ENCODE measurements at places on chromosomes 7 and 10.
A peak's percentile ranks its signal among the peaks of the same experiment; 100 is the strongest.

DNA sequence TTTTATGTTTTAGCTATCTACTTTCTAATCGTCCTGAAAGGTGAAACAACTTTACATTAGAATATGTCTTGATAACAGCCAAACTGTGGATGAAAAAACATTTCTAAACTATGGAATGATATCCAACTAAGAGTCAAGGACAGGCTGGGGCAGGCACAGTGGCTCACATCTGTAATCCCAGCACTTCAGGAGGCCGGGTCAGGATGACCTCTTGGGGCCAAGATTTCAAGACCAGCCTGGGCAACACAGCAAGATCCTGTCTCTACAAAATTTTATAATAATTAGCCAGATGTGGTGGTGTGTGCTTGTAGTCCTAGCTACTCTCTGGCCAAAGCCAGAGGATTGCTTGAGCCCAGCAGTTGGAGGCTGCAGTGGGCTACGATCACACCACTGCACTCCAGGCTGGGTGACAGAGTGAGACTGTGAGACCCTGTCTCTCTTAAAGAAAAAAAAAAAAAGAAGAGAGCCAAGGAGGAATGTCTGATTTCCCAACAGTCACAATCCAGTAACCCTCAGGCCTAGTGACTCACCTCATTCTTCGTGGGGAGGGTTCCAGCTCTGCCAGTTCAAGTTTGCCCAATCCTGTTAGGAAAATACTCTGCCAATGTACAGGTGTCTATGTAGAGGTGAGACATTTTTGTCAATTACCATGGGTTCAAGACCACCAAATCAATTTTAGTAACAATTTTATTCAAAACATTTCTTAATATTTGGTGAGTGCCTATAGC, 14.6 kb upstream of the FZD1 start:
- DNase-seq: no peak

DNA sequence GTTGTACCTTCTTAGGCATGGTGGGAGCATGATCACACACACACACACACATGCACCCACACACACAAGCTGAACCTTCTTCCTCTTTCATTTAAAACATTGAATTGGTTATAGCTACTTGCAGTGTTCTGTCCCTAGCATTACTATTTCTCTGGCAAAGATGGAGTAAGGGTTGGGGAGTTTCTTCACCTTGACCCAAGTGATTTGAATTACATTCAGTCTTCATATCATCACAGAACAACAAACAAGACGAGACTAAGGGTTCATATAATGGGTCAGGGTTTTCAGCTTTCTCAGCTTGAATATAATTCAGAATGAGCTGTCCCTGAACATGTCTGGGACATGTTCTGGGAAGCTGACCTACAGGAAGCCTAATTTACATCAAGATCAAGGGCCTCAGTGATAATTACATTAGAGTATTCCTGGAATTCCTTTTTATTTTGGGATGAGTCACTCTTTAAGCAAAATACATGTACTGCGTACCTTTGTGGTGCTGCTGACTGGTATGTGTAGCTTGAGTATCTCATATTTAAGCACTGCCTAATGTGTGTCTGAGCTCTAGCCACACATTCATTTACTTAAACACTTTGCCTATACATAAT, 213.5 kb upstream of the TMEM229A start:
- DNase-seq: no peak

DNA sequence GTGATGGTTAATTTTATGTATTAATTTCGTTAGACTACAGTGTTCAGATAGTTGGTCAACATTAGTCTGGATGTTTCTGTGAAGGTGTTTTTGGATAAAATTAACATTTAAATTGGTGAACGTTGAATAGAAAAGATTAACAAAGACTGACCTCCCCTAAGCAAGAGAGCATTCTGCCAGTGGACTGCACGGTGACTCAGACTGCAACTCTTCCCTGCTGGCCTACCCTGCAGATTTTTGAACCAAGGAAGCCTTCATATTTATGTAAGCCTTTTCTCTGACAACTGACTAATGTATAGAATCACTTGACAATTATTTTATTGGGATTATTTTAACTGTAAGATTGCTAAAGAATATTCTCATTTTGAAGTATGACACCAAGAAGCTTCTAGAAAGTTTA, 7.9 kb upstream of the ZNF248 start:
- DNase-seq: no peak

GRCh38 chr7:34761627-34762026, 103.6 kb downstream of the NPSR1 start:
- DNase-seq: no peak

GRCh38 chr7:20241194-20241910, 24.2 kb upstream of the MACC1 start:
- DNase-seq: peak; percentile 74

- DNase-seq: no peak
Observed at GRCh38 chr10:9734218-9734617, 1283.5 kb upstream of the CELF2 start.

DNA sequence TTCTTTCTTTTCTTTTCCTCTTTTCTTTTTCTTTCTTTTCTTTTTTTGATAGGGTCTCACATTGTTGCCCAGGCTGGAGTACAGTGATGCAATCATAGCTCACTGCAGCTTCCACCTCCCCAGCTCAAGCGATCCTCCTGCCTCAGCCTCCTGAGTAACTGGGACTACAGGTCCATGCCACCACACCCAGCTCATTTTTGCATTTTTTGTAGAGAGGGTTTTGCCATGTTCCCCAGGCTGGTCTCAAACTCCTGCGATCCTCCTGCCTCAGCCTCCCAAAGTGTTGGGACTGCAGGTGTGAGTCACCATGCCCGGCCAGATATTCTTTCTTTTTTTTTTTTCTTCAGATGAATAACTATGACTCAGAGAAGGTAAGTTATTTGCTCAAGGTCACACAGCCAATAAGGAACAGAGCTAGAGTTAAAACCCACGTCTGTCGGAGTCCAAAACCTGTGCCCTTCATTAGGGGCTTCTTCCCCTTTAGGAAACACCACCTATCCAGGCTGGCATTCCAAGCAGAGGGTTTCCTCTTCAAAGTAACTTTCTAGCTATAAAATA, 28.1 kb upstream of the DNMBP start:
- no peak for DNase-seq

GRCh38 chr7:90298145-90299038, 22.7 kb downstream of the FAM237B start:
- peak; percentile 15 for DNase-seq

DNA sequence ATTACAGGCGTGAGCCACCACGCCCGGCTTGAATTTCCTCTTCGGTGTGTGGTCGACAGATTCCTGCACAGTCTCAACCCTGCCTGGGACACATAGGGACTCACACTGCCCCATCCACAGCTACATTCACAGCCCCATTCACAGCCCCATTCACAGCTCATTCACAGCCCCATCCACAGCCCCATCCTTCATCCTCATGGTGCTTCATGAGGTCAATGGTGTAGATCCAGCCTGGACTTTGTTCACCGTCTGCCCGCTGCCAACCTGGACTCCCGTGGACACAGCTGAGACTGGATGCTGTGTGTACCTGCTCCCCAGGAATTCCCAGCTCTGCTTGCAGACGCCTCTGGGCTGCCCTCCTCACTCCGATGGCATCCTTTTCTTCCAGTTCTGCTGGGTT, 5.2 kb downstream of the IDI2 start:
- no peak for DNase-seq

GRCh38 chr10:105010411-105011121, 369.5 kb downstream of the SORCS3 start:
- DNase-seq: no peak

DNA sequence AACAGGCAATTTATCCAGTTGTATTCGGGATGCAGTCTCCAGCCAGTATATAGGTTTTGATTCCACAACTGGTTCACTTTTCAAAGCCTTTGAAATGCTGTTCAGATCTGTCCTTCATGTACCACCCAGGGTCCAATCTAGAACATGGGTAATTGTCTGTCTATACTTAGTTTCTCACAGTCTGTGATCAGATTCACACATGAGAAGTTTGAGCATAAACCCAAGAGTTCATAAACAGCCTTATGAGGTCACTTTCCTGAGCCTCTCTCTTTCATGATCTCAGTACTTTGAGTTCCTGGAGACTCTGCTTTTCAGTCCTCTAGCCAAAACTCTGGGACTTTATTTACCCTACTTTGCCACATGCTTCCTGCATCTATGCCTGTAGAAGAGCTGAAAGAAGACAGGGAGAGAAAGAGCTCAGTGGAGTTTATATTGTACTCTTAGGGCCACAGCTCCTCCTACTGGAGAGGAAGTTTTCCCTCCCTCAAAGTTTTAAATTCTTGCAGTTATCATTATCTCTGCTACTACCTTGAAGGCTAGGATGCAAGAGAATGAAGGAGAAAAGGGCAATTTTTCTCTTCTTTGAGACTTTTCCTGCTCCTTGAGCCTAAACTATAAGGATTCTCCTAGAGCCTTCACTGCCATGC, 172.0 kb downstream of the ZEB1 start:
- DNase-seq: no peak

DNA sequence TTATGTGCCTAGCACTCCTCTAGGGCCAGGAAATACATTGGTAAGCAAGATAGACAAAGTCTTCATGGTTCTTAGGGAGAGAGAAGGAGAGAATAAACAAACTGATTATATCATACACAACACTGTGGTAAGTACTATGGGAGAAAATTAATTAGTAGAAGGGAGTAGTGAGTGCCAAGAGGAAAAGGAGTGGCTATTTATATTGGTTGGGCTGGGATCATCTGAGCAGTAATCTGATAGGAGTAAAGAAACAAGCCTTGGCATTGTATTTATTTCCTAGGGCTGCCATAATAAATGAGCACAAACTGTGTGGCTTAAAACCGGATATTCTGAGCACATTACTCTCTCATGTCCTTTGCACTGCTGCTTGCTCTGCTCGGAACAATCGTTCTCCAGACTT, 158.1 kb upstream of the PHF14 start:
- peak; percentile 46 for DNase-seq

GRCh38 chr7:372932-373791, 83.2 kb downstream of the FOXL3 start:
- DNase-seq: no peak

DNA sequence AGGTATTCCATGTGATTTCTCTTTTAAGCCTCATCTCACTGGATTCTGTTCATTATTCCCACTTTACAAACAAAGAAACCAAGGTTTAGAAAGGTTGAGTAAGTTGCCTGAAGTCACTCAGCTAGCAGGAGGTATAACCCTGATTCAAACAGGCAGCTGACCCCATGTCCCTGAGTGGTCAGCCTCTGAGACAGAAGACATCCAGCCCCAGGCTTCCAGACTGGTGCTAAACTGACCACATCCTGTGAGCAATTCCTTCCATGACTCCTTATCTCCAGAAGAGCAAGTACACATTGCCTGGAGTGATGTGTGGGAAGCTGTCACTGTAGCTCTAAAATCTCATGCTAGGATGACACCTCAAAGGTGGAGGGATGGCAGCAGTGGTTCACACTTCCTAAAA, 3.7 kb downstream of the PLPP4 start:
- DNase-seq: no peak

DNA sequence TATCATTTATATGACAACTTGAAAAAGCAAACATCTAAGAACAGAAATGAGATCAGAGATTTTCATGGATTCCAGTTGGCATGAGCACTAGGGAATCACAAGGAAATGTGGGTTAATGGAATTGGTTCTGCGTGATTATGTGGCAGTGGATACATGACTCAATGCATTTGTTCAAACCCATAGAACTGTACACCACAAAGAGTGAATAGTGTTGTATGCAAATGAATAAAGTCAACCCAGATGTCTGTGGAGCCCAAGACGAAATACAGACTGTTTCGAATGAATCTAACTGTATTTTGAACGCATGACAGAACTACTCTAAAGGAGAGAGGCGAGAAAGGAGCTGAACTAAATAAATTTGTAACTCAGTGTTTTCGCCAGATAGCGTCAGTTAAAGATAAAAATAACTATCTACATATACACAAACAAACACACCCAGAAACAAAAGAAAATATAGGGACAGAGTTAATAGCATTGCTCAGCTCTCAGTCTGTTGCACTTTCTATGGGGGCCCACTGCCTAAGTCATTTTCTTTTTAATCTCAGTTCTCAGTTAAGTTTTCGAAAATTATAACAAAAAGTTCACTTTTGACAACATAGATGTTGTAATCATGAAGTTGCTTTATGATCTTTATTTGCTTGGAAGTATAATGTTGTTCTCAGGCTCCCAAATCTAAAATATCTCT, 636.7 kb upstream of the SEMA3D start:
- DNase-seq: no peak

DNA sequence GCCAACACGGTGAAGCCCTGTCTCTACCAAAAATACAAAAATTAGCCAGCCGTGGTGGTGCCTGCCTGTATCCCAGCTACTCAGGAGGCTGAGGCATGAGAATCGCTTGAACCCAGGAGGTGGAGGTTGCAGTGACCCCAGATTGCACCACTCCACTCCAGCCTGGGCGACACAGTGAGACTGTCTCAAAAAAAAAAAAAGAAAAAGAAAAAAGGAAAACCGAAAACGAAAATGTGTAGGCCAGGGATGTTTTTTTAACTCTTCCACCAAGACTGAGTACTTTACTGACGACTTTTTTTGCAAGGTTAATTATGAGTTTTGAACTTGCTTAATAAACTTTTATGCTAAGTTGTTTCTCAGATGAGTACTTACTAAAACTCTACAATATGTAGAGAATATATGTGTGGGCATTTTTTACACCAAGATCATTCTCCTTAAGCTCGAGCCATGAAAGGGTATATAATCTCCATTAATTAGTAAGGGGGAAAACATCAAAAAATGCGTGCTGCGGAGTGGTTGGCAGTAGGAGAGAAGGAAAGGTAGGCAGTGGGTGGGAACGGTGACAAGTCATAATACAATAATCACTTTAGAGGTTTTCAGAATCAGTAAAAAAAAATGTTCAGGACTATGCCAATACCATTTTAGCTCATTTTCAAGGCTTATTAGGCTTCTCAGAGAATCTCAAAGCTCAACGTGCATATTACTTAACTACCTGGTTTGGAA, 8.6 kb upstream of the ADRB1 start:
- DNase-seq: no peak

GRCh38 chr7:155341463-155341983, 43.8 kb downstream of the INSIG1 start:
- DNase-seq: no peak

GRCh38 chr7:41133690-41134299, 569.1 kb downstream of the INHBA start:
- no peak for DNase-seq

GRCh38 chr7:157520249-157520648, 183.4 kb downstream of the DNAJB6 start:
- no peak for DNase-seq

DNA sequence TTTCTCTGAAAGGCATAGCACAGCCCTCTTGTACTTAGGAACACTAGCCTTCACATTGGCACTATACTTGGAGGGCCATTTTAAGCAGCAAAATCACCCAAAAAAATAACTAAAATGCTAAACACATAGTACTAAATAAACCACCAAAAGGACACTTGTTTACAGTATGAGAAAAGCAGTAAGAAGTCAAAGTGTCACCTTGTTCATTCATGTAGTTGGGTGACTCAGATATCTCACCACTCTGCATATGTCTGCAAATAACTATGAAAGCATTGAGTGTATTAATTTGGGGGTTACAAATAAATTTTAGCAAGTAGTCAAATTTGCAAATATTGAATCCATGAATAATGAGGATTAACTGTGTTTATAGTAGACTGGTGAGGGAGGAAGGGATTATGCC, 107.6 kb downstream of the ELAPOR2 start:
- DNase-seq: no peak
